CD8-positive, alpha-beta T cell (primary cell): ENCODE measurements at places on chromosomes 1 and 21.

- no peak for DNase-seq
Measured at GRCh38 chr1:58919959-58920321, 136.1 kb upstream of the JUN start.

DNA sequence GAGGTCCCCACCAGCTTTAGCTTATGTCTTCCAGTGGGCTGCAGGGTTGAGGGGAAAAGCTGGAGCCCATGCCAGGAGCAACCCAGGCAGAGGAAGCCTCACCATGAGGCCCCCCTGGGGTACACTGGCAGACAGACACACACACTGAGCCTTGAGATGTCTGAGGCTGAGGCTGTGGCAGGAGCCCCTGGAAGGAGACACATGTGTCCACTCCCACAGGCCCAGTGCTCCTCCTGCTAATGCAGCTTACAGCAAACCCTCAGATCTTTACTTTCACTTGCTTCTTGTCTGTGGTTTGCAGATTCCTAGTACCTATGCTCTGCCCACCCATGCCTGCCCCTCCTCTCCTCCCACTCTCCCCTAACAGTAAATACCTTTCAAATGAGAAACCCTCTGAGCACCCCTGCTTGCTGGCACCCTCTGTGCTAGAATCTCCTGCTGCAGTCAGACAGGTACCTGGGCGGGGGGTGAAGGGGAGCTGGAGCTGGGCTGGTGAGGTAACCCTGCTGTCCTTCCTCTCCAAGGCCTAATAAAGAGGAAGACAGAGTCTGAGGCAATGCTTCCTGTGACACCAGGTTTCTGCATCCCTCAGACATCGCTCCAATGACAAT is 63.4 kb upstream of the NEK2 start:
- DNase-seq, result peak; percentile 9

GRCh38 chr1:84719543-84720217 is 29.4 kb upstream of the SSX2IP start:
- no peak for DNase-seq

DNA sequence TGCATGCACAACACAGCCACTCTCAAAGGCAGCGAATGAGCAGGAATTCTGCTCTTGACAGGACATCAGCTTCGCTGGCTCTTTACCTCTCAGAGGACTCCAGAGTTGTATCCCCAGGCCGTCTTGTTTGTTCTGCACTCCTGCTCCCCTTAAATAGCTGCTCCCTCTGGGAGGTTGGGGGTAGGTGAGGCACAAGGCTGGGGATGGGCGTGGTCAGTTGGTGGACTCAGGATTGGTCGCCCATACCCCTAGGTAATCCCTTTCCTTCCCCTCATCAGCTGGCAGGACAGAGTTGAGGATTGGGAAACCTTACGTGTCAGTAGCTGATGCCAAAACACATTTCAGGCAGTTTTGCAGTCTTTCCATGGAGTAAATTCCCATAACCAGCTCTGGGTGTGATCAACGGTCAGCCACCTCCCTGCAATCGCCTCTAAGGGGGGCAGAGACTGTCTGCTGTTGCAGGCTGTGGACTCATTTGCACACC is at the start of gene PLA2G2A:
PLA2G2A (minus strand) TSS at position 125 of the 484 bp plus-strand sequence. CDS start 845 bp downstream, outside the sequence.
- no peak for DNase-seq

DNA sequence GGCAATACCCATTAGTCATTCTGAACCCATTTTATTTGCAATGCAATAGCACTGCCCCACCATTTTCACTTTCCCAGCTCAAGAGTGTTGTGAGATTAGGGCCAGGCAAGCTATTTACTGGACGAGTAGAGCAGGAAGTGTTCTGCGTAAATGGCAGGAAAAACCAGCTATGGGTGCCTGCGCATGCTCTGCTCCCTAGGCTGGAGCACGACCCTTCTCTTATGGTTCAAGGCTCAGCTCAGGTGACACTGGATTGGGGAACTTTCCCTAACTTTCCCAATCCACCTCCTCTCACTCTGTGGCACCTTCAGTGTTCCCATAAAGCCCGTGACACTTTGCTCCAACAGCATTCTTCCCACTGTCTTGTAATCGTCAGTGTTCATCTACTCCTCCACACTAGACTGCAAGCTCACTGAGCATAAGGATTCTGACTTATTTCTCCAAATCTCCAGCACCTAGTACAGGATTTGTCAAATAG is 3.6 kb upstream of the MAN1A2 start:
- DNase-seq, result peak; percentile 26

DNA sequence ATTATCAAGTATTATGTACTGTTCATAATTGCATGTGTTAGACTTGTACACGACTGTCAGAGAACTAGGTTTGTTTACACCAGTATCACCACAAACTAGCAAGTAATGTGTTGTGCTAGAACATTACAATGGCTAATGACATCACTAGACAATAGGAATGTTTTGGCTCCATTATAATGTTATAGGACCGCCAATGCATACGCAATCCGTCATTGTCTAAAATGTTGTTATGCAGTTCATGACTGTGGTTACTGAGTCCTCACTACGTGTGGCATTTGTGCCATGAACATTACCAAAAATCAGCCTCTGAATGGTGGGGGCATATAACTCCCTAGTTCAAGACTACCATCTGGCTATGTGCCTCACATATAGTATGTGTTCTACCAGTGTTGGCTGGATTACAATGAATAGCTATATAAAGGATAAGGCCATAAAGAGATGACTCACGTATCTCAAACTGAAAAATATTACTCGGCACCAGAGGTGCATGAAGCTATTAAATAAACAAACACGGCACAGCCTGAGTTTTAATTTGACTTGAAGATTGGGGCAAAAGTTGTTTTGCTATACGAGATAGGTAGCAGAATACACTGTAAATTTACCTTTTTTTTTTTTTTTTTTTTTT is 89.1 kb upstream of the COL24A1 start:
- DNase-seq, result no peak

DNA sequence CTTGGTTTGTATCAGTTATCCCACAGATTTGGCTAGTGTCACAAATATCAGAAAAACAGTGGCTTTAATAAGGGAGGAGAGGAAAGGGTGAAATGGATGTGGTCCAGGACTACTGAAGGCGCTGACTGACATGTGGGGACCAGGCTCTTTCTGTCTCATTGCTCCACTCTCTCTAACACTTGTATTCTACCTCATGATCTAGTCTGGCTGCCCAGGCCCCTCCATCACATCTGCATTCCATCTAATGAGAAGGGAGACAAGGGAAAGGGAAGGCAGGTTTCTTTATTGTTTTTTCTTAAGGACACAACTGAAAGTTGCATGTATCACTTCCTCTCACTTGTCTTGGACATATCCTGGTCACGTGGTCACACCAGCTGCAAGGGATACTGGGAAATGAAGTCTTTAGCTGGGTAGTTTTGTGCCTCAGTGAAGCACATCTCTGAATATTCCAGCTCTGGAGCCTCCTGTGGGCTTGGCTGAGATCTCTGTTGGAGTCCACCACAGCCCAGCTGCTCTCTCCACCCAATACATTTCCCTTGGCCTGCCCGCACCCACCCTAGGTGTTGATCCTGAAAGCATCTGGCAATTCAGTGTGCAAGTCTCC is 42.0 kb upstream of the PADI2 start:
- no peak for DNase-seq

DNA sequence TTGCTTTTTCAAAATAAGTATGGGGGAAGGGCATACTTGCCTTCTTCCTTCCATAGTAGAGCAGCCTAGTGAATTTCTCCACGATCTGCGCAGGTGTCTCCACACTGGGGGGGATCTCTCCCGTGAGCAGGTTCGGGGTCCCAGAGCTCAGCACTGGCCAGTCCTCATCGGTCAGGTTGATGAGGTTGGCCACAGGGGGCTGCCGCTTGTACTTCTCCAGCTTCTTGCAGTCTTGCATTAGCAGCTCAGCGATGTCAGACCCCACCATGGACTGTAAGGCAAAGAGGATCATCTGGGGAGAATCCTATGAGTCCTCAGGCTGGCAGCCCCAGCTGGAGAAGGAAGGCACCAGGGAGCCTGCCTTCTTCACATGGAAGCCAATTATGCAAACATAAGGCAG is 11.8 kb downstream of the SEC16B start:
- DNase-seq, result no peak
